ENCODE measurements at places on chromosomes 5 and 9.

DNA sequence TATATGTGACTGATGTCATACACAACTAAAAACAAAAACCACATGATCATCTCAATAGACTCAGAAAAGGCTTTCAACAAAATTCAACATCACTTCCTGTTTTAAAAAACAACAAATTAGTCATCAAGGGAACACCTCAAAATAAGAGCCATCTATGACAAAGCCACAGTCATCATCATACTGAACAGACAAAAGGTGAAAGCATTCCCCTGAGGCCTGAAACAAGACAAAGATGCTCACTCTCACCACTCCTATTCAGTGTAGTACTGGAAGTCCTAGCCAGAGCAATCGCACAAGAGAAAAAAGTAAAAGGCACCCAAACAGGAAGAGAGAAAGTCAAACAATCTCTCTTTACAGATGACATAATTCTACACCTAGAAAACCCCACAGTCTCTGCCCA, 893.5 kb upstream of the EDIL3 start:
- no peak for DNase-seq

DNA sequence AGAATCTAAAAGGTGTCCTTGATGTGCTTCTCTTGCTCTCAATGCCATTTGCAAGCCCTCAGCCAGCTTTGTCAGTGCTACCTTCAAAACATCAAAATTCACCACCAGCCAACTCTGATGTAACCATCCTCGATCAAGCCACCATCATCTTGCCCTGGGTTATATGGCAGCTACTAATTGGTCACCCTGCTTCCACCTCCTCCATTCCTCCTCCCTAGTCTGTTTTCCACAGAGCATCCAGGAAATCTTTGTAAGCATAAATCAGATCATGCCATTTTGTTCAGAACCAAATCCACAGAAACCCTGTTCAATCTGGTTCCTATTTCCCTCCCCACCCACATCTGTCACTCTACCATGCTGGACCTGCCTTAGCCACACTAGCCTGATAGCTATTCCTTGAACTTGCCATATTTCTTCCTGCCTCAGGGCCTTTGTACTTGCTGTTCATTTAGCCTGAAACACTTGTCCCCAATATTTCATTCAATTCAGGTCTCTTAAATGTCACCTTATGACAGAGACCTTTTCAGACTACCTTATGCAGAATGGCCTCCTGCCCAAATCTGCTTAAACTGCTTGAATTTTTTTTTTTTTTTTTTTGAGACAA, 1.9 kb upstream of the B4GALT1 start:
- no peak for DNase-seq

GRCh38 chr9:135664266-135664665, 1.2 kb downstream of the LCN9 start:
- DNase-seq: no peak

GRCh38 chr9:136645903-136646754, 16.6 kb upstream of the EGFL7 start:
- DNase-seq: no peak

DNA sequence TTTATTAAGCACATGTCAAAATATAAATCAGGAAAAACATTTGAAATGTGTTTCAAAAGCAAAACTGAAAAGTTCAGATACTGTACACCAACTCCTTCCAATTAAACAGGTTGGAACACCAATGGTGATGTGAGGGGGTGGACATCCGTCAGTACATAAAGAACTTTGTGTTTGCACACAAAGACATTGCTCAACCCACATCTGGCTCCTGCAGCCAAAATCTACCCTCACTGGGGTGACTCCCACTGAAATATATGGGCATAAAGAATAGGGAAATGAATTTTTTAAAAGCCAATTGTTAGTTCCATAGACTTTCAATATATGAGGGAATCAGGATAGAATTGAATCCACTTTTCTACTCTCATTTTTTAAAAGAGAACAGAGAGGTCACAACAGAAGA, 63.9 kb downstream of the MEGF9 start:
- no peak for DNase-seq
